ENCODE measurements at places on chromosomes 6 and 20.
A peak's percentile ranks its signal among the peaks of the same experiment; 100 is the strongest.

GRCh38 chr6:144449911-144450597 is 164.9 kb downstream of the UTRN start:
- ATAC-seq: no peak

- ATAC-seq: no peak
Measured at GRCh38 chr20:33370291-33370690, 31.0 kb downstream of the CDK5RAP1 start.

DNA sequence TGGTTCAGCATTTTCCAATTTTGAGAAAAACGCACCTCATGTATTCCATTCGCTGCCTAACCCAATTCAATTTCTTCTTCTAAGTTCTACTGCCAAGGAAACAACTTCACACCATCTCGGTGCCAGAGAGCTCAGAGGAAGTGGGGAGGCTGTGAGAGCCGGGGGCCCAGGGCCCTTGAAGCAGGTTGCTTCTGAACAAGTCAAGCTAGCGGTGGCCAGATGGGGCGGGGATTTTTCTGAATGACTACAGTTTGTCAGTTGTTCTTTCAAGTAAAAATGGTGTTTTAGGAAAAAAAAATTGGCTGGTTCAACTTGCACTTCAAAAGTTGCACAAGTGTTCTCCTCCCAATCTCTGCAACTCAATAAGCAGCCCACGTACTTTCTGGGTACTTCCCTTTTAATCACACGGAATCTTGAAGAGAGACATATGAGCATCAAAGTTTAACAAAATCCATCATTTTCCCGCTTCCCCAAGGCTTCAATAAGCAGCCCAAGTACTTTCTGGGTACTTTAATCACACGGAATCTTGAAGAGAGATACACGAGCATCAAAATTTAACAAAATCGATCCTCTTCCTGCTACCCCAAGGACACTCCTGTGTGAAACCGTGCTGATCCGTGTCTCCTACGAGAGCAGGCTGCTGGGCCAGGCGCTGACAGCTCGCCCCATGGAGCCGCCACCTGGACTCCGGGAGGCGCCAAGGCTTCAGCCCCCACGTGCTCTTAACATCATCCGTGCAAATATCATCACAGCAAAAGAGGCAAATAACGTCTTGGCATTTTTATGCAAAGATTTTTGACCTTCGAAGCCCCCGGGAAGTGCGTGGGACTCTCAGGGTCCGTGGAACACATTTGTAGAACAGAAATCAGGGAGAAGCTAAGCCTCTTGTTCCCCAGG is 186.7 kb upstream of the PDE10A start:
- ATAC-seq: no peak

- peak; percentile 64 for ATAC-seq
Measured at GRCh38 chr6:30963641-30964040, 19.9 kb upstream of the MUC21 start.

DNA sequence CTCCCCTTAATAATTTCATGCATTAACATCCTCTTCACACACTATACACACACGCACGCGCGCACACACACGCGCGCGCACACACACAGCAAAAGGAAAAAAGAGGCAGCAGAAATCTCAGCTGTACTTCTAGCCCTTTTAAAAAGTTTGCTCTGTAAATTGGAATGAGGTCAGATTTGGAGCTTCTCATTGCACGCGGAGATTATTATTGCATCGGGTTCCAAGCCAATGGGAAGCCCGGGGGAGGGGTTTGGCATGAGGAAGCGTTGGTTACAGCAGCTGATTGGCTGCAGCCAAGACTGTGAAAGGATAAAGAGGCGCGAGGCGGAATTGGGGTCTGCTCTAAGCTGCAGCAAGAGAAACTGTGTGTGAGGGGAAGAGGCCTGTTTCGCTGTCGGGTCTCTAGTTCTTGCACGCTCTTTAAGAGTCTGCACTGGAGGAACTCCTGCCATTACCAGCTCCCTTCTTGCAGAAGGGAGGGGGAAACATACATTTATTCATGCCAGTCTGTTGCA is at the start of gene SOX4:
Gene SOX4, plus strand, starts transcription at position 340 of the 515 bp plus-strand sequence. CDS start 784 bp downstream, outside the sequence.
- ATAC-seq: peak; percentile 77

GRCh38 chr6:154093231-154094044 is 54.4 kb downstream of the OPRM1 start:
- ATAC-seq: peak; percentile 47

DNA sequence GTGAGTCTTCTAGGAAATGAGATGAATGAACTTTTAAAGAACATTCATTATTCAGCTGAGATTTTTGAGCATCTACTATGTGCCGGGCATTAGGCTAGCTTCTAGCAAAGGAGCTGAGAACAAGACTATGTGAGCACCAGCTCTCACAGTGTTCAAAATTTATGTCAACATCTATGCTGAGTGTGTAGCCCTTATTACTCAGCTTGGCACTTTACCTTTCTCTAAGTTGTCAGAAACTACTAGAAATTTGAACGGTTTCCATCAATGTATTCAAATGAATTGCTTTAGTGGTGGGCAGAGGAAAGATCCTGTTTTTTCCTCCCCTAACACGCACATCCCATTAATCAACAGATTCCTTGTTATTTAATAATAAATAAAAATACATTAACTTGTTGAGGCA is 33.3 kb downstream of the CYP24A1 start:
- no peak for ATAC-seq

DNA sequence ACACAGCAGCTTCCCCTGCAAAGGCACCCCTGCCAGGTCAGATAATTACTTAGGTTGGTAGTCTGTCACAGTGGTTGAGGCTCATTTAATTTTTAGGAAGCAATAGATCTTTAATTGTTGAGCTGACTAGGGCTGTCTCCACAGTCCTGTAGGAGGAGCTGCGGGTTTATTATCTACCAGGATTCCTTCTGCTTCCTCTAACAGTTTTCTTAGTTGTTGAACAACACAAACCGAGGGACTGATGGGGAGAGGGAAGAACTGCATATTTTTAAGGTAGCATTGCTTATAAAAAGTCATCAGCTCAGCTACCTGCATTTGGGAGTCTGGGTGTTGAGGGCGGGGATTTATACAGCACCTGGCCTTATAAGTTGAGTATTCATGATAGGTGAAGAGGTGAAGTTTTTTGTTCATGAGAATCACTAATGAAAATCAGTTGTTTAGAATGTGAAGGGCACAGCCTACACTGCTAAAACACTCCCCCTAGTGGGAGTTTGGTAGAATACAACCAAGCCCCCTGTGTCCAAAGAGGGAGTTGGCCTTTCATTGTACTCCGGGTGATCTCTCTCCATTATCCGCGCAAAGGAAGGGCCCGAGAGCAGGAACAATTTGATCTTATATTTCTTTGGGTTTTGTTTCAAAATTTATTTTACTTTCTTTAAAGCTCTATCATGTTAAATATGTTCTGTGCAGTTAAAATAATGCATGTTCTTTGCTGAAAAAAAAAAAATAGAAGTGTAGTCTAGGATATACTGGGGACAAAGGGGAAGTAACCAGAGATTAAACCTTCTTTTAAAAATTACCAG is 69.6 kb downstream of the SSR1 start:
- peak; percentile 83 for ATAC-seq

GRCh38 chr20:59006167-59006863 is 739 bp downstream of the CTSZ start:
- ATAC-seq: no peak

DNA sequence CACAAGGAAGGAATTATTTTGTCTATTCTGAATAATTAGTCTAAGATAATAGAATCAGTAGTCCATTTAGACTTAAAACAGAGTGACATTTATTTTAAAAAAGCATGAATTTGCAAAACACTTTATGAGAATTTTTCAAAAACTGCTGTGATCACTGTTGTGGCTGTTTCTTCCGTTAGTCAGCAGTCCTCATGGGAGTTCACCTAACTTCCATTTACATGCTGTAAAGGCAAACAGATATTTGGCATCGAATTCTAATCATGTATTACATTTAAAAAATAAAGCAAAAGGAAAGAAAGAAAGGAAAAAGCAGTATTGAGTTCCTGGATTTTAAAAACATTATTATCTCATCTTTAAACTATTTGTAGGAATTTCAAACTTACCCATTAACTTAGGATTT is 111.8 kb downstream of the MTHFD1L start:
- ATAC-seq: no peak

GRCh38 chr6:13396241-13396792 is 68.0 kb upstream of the TBC1D7 start:
- ATAC-seq: no peak

DNA sequence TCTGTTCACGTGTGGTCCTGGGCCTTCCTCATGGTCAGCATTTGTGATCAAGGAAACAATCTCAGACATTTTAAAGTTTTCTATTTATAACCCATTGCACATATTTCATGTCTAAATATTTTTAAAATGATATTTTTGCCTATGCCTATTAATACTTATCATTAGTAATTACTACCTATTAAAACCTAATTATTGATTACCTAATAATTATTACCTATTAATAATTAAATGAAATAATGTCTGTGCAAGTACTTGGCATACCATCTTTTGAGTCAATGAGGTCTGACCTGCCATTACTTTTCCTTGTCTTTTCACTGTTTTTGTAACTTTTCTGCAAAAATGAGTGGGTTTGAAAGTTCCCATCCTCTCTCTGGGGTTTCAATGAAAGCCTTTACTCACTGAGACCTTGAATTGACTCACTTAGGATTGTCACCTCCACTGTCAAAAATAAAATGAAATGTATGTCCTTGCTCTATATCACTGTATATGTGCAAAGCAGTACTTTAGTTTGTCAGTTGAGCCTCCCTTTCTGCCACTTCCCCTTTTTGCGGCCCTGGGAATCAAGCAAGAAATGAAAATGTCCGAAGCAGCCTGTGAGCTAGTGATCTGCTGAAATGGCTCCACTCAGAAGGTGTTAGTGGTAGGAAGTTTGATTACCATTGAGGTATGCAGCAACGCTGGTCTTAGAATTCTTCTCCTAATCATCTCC is 87.8 kb downstream of the L3MBTL3 start:
- ATAC-seq: no peak

GRCh38 chr6:138004430-138005287 is 102.6 kb downstream of the PERP start:
- peak; percentile 69 for ATAC-seq

DNA sequence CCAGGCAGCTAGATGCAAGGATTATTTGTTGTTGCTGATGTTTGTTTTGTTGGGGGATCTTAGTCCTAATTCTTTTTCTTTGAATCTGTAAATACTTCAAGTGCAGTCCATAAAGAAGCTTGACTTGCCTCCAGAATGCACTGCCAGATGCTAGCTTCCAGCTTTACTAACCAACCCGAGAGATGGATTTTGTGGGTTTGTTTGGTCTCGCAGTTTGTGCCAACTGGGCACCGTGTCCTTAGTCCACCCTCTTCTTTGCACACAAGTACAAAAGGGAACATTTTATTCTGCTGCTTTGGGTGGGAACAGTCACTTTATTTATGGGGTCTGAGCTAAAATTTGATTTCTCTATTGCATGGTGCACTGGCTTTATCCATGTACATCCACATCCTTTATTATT is 212.0 kb downstream of the PLCB1 start:
- ATAC-seq: no peak

DNA sequence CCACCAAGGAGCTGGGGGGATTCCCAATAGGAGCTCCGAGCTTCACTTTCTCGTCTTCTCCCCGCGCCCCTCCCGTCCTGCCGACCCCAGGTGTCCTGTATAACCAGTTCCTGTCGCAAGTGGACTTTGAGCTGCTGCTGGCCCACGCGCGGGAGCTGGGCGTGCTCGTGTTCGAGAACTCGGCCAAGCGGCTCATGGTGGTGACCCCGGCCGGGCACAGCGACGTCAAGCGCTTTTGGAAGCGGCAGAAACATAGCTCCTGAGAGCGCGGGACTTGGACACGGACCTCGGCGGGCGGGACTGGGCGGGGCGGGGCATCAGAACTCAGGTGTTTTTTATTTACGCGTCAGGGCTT is 340 bp upstream of the VARS2 start:
- no peak for ATAC-seq

- no peak for ATAC-seq
Measured at GRCh38 chr6:20319520-20320357, 81.9 kb upstream of the E2F3 start.

- peak; percentile 77 for ATAC-seq
Measured at GRCh38 chr6:24721461-24722215, 2.7 kb upstream of the C6orf62 start.

GRCh38 chr20:38973645-38974044 is 11.5 kb downstream of the DHX35 start:
- peak; percentile 26 for ATAC-seq

- no peak for ATAC-seq
Measured at GRCh38 chr6:125367036-125367782, 65.4 kb upstream of the HDDC2 start.

DNA sequence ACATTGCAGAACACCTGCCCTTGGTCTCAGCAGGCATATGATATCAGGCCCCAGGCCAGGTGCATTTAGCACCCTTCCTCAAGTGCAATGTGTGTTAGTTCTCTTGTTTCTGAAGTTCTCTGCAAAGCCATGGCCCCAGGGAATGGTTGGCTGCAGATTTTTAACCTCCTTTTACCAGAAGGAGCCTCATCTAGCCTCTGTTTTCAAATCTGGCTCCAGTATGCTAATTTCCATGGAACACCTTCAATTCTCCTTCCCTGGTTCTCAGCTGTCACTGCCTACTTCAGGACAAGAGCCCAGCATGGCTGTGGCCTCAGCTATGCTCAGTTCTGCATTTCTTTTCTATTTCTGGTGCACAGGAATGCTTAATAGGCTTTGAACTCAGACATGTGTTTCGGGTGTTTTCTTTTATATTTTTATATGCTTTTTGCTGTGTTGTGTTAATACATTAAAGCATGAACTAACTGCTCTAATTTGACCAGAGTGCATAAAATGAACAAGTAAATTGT is 51.6 kb upstream of the OGFRL1 start:
- ATAC-seq: no peak

DNA sequence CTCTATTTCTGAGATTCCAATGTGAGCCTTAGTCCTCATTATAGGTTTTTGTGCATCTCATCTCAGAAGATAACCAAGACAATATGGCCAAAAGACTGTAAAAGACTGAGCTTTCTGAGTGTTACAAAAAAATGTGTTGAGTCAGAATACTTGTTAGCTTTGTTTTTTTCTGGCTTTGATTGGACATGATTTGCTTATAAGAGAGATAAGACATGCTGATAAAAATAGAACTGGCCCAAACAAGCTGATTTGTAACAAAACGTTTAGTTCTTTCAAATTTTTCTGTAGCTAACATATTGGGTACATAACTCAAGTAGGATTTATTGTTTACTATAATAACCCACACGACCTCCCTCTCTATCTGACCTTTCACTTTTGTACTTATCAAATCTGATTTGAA is 32.9 kb downstream of the FILIP1 start:
- ATAC-seq: no peak

- ATAC-seq: peak; percentile 22
Measured at GRCh38 chr20:3767110-3767426, 485 bp downstream of the ADISSP start.

- ATAC-seq: no peak
Measured at GRCh38 chr6:47455533-47456209, 21.9 kb upstream of the CD2AP start.

- no peak for ATAC-seq
Measured at GRCh38 chr6:23728707-23729106, 397.3 kb upstream of the NRSN1 start.

- ATAC-seq: no peak
Measured at GRCh38 chr6:110560239-110561007, 84.0 kb upstream of the SLC22A16 start.

GRCh38 chr6:105510746-105511145 is 107.9 kb upstream of the PREP start:
- no peak for ATAC-seq

- ATAC-seq: no peak
Measured at GRCh38 chr20:19313342-19314069, 101.1 kb downstream of the SLC24A3 start.

GRCh38 chr20:23087587-23088251 is 1.6 kb upstream of the CD93 start:
- no peak for ATAC-seq

- no peak for ATAC-seq
Measured at GRCh38 chr6:148557796-148558321, 189.0 kb upstream of the UST start.

- ATAC-seq: no peak
Measured at GRCh38 chr6:11341867-11342266, 109.4 kb upstream of the NEDD9 start.
